ENCODE measurements at places on chromosomes 11 and 22.

GRCh38 chr11:44964526-44965209 lies 14.0 kb upstream of the TP53I11 start:
- no peak for DNase-seq

DNA sequence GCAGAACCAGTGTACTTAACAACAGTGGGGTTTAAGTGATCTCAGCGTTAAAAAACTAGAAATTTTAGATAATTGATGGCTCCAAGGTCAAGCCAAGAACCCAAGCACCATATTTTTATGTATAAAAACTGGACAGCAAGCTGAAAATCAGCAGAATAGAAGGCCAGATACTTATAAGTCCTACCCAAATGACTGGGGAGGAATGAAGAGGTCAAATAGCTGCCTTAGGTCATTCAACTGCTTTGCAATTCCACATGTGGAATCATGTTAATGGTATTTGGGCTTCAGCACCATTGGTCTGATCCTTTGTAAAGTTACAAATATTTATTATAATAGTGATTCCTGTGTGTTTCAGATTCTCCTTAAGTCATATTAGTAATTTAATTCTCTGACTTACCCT lies 108.4 kb downstream of the FAT3 start:
- no peak for DNase-seq

GRCh38 chr11:23320131-23320530 lies 459.9 kb upstream of the CCDC179 start:
- no peak for DNase-seq

DNA sequence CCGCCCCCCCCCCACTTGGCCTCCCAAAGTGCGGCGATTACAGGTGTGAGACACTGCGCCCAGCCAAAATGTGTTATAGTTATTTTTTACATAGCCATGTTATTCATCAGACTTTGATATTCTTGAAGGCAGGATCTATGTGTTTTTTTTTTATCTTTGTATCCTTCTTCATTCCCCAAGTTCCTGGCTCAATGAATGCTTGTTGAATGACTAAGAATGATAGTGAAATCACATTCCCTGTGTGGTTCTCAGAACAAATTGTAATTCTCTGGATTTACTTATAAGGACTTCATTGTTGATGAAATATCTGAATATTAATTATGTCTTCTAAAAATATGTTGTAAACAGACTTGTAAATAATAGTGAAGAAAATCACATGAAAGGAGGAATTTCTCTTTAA lies 33.5 kb downstream of the MMP7 start:
- DNase-seq = no peak

GRCh38 chr22:33247758-33248157 lies 189.6 kb upstream of the SYN3 start:
- DNase-seq = no peak

- peak; percentile 69 for DNase-seq
Measured at GRCh38 chr22:38974170-38974825, 7.8 kb upstream of the APOBEC3B start.

DNA sequence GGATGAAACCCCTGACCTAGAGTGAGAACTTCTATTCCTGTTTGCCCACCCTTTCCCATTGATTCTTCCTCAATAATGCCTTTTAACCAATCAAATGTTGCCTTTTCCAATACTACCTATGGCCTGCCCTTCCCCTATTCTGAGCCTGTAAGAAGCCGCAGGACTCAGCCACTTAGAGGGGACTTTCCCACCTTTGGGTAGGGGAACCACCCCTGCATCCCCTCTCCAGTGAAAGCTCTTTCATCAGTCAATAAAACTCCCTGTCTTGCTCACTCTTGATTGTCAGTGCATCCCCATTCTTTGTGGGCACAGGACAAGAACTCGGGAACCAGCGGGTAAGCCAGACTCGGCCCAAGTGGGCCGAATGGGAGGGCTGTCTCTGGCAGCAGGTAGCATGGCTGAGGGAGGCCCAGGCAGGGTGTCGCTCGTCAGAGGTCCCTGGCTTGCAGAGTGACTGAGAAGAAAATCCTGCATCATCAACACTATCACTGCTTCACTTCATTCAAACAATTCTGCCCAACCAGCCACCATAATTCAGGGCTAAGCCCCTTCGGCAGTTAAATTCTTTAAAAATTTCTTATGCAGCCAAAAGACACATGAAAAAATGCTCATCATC lies 30.4 kb downstream of the LDHAL6A start:
- no peak for DNase-seq

GRCh38 chr11:35907648-35908431 lies 36.0 kb upstream of the LDLRAD3 start:
- DNase-seq = no peak

DNA sequence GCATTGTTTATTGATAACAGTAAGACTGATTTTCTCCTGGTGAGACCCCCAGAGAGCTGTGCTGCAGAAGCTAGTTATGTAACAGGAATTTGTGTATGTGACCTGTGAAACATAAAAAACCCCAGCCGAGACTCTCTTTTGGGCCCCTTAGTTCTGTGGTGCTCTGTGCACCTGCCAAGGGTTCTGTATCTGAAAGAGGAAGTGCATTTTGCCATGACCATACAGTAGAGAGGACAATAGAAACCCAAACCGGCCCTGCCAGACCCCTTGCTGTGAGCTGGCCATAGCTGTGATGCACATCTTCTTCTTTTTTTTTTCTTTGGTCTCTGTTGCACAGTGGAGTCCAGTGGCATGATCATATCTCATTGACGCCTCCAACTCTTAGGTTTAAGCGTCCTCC lies 31.4 kb upstream of the APOL5 start:
- DNase-seq = no peak

GRCh38 chr11:95715777-95716241 lies 73.8 kb downstream of the FAM76B start:
- no peak for DNase-seq

GRCh38 chr11:65309006-65309405 lies 5.7 kb upstream of the CDC42EP2 start:
- no peak for DNase-seq

GRCh38 chr11:120558744-120559431 lies 47.3 kb downstream of the GRIK4 start:
- DNase-seq = no peak

DNA sequence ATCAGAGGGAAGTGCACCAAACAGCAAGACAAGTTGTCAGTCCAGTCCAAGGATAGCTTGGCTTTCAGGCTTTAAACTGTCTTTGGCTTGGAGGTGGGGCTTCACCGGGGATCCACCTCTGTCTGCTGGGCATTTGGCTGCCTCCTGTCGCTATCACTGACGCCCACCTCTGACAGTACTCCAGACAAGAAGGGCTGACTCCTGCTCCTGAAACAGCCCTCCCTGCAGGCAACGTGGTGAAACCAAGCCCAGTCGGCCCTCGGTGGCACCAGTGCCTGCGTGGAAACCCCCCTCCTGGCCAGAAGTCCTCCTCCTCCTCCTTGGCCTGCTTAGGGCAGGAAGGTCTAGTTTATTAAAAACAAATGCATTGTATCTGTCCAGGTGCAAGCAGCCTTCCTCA lies 16.9 kb downstream of the DHCR7 start:
- no peak for DNase-seq

- DNase-seq = peak; percentile 69
Measured at GRCh38 chr22:35315141-35315854, 15.6 kb downstream of the TOM1 start.

DNA sequence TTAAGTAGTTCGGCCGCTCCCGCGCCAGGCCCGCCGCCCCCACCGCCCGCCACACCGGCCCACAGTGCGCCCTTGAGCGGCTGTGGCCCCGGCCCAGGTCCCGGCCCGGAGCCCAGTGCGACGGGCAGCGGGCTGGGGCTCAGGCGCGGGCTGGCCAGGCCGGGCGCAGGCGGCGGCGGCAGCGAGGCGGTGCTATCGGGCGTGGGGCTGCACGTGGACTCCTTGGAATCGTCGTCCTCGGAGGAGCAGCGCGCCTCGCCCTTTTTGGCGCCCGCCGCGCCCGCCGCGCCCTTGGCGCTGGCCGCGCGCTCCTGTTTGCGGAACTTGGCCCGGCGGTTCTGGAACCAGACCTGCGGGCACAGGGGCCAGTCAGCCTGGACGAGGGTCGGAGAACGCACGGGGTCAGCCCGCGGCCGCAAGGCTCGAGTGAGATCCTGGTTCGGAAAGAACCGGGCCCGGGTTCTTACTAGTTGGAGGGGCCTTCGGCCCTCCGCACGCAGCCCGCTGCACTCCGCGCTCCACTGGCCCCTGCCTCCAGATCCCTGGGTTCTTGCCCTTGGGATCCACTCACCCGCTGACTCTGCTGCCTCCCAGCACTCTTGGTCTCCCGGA lies 4.0 kb downstream of the PHOX2A start:
- DNase-seq = peak; percentile 88

- DNase-seq = peak; percentile 89
Measured at GRCh38 chr11:2092956-2093412, 46.2 kb downstream of the IGF2 start.

DNA sequence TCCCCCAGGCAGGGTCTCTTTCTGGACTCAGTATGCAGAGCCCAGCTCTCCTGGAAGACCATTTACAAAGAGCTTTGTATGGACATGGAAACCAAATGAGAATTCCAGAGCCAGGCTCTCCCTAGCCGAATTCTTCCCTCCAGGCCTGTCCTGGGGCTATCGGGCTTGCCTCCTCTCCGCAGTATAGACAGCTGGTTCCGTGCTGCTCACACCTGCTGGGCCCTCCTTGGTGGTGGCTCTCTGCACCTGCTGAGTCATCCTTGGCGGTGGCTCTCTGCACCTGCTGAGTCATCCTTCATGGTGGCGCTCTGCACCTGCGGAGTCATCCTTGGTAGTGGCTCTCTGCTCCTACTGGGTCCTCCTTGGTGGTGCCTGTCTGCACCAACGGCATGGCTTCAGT lies 743.5 kb downstream of the BRD1 start:
- no peak for DNase-seq

GRCh38 chr11:29282088-29282487 lies 734.7 kb downstream of the KCNA4 start:
- DNase-seq = no peak

- no peak for DNase-seq
Measured at GRCh38 chr11:105315287-105315686, 175.7 kb upstream of the CARD18 start.

- peak; percentile 85 for DNase-seq
Measured at GRCh38 chr11:122981388-122982264, at the start of gene BSX. Gene BSX (minus strand): TSS chr11:122981834. CDS start chr11:122981671, 163 bp downstream.

- DNase-seq = no peak
Measured at GRCh38 chr11:78708388-78708787, 133.7 kb upstream of the NARS2 start.

- no peak for DNase-seq
Measured at GRCh38 chr11:102476812-102477211, 24.2 kb upstream of the TMEM123 start.

GRCh38 chr22:26898946-26899605 lies 241.7 kb downstream of the MIAT start:
- DNase-seq = no peak

DNA sequence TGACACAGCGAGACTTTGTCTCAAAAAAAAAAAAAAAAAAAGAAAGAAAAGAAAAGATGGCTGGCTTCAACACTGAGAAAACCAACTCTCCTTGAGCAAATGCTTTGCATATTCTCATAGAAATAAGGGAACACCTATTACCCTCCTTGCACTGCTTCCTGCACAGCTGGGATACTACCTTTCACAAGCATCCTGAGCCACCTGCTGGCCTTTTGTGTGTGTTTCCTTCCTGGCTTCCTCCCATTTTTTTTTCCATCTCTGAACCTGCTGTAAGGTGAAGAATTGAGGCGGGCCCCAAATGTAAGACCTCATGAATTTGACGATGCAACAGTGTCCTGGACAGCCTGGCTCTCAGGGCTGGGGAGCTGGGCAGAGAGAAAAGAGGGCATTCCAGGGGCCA lies 1.9 kb upstream of the RFPL3 start:
- no peak for DNase-seq

DNA sequence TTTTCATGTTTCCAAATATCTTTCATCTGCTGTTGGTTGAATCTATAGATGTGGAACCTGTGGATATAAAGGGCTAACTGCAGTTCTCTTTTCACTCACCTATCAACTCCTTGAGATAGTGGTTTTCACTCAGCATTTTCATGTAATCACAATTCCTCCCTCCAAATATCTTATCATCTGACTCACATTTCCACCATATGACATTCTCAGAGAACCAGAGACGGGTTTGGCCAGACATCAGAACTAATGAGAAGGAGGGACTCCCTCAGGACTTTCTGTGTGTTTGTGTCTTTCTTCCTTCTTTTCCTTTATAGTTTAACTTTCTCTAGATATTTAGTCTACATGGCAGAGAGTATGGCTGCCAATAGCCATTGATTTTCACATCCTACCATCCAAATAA lies 134.8 kb upstream of the DDI1 start:
- no peak for DNase-seq

DNA sequence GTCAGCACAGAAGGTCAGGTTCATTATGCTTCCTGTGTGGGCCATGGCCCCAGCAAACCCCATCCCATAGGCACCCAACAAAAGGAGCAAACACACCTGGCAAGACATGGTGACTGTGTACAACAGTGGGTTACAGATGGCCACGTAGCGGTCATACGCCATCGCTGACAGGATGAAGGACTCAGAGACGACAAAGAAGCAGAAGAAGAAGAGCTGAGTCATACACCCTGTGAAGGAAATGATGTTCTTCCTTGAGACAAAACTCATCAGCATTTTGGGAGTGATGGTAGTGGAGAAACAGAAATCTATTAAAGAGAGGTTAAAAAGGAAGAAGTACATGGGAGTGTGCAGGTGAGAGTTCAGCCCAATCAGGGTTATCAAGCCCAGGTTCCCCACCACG lies 309 bp downstream of the OR8B12 start:
- no peak for DNase-seq
